ENCODE measurements at places on chromosomes 7 and 10.

DNA sequence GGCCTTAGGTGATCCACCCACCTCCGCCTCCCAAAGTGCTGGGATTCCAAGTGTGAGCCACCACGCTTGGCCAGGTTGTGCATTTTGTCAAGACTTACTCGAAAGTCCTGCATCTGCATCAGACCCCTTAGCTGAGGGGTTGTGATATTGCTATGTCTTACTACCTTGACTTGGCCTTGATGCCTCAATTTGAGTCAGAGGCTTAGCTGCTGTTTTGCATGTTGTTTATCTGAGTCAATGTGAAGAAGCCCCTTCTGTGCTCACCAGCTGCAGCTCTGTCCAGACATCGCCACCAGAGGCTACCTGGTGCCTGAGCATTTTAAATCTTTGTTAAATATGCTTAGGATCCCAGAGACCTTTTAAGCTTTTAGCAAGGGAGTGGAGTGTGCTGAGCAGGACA lies 18.1 kb downstream of the UBE2D4 start:
- no peak for DNase-seq

DNA sequence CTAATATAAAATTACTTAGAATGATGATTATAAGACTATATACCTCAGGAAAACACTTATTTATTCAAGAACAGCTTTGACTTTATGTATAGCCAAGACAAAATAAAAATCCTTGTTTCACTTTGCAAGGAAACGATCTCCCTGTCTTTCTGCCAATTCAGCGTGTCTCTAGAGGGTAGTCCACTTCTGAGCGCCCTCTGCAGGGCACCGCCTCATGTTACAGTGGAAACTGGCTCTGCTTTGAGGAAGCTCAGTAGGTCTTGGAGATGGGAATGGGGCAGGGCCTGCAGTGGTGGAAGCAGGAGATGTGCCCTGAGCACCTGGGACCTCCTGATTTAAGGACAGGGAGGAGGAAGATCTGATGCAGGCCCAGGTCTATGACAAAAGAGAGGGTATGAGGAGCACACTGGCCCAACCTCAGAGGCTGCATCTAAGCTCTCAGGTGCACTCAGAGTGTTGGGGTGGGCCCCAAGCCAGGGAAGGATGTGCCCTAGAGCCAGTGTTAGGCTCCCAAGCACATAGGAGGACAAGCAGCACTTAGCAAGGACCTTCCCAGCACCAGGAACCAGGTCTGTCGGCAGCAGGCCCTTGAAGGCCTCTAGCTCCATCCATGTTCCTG lies 481.0 kb downstream of the TNS3 start:
- no peak for DNase-seq

DNA sequence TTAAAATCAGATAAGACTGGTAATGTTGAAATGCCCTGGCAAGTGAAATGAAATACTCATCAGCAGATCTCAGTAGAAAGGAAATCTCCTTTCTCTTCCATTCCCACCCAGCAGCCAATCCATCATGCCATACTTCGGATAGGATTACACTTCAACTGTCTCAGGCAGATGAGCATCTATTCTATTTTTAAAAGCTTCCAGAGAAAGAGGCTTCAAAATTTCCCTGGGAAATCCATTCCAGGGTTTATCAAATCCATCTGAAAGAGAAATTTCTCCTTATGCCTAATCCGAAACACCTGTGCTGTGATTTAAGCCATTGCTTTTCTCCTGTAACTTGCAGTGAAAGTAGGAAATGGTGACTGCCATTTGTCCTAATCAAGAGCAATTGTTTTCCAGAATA lies 60.4 kb upstream of the RAPGEF5 start:
- no peak for DNase-seq

- DNase-seq, result no peak
Measured at GRCh38 chr7:97025130-97025499, 484 bp upstream of the DLX5 start.

- DNase-seq, result no peak
Measured at GRCh38 chr10:70221030-70221429, 12.2 kb downstream of the PPA1 start.

DNA sequence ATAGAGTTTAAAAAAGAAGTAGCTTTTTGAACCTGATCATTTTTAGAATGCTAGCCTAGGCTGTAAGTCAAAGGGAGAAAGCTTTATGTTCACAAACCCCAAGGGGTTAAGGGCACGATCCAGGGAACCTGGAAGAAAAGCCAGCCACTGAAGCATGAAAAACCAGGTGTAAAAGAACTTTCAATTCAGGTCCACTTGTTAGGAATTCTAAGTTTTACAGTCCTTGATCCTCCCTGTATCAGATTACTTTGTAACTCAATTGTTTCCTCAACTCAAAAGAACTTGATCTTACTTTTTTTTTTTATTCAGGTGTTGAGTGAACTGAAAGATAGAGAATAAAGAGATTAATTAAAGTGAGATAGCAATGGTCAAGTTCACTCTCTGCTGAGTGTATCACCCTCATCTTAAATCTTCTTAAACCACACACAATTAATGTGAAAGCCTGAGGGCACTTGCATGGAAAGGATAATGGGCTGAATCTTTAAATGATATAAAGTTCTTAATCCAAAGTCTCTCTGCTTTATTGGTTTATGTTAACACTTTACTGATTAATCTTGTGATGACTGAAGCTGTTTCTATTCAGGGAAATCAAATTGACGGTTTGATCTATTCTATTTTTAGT lies 672.2 kb upstream of the LRRN3 start:
- DNase-seq, result no peak

DNA sequence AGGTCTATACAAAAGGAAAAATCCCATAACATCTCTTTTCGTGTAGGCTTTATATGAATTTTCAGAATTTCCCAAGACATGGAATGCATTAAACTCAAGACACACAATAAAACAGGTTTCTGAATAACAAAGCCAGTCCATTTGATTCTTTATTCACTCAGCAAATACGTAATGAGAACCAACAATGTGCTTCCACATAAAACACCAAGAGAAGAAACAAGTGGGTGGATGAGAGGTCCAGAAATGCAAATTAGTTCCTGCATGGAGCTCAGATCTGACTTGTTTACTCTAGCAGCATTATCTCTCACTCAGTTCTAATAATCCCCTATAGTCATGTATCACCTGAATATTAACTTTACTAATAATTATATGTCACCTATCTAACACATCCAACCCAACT lies 249.5 kb downstream of the LRRTM3 start:
- DNase-seq, result no peak

GRCh38 chr10:10644008-10644646 lies 373.5 kb upstream of the CELF2 start:
- no peak for DNase-seq

DNA sequence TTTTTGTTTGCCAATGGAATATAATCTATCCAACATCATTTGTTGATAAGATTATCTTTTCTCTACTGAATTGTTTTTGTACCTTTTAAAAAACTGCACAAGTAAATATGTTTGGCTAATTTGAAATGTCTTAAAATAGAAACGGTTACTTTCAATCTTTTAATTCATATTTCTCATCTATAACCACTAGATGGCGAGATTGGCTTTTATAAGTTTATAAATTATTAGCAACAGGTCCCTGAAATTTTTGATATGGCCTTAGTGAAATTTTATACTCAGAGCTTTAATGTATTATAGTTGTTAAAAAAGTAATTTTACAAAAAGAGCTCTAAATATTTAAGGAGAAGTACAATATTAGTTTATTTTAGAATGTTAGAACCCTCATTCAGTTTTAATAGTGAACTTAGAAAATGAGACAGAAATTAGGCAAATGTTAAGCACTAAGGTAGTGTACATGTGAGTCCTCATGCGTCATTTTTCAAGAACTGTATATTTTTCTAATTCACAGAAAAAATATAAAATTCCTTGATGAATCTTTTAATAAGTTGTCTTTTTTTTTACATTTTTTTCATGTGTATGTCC lies 592.5 kb downstream of the ARL4A start:
- DNase-seq, result no peak

GRCh38 chr7:38393874-38394273 lies 120.4 kb upstream of the TARP start:
- DNase-seq, result no peak

- no peak for DNase-seq
Measured at GRCh38 chr7:69912846-69913245, 314.6 kb downstream of the AUTS2 start.

DNA sequence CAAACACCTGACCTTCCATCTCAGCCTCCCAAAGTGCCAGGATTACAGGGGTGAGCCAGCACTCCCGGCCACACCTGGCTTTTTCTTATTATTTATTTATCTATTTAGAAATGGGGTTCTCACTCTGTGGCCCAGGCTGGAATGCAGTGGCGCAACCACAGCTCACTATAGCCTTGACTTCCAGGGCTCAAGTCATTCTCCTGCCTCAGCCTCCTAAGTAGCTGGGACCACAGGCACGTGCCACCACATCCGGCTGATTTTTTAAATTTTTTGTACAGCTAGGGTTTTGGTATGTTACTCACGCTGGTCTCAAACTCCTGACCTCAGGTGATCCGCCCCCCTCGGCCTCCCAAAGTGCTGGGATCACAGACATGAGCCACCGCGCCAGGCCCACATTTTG lies 56.9 kb upstream of the MYL10 start:
- DNase-seq, result no peak

DNA sequence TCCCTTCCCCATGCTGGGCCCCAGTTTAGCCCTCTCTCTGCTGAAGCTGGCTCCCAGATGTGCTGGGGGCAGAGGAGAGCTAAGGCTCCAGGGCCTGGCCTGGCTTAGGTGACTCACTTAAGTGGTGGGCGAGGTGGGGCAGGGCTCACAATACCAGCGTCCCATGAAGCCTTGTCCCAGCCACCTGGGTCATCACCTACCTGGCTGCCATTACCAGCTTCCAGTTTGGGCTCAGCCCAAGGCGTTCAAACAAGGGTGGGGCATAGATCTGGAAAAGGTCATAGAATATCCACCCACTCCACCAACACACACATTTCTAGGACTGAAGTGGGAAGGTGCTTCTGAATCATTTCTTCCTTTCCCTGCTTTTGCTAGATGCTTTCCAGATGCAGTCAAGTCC lies 8.3 kb downstream of the KAZALD1 start:
- no peak for DNase-seq

- no peak for DNase-seq
Measured at GRCh38 chr10:29725133-29725720, 90.5 kb upstream of the SVIL start.

DNA sequence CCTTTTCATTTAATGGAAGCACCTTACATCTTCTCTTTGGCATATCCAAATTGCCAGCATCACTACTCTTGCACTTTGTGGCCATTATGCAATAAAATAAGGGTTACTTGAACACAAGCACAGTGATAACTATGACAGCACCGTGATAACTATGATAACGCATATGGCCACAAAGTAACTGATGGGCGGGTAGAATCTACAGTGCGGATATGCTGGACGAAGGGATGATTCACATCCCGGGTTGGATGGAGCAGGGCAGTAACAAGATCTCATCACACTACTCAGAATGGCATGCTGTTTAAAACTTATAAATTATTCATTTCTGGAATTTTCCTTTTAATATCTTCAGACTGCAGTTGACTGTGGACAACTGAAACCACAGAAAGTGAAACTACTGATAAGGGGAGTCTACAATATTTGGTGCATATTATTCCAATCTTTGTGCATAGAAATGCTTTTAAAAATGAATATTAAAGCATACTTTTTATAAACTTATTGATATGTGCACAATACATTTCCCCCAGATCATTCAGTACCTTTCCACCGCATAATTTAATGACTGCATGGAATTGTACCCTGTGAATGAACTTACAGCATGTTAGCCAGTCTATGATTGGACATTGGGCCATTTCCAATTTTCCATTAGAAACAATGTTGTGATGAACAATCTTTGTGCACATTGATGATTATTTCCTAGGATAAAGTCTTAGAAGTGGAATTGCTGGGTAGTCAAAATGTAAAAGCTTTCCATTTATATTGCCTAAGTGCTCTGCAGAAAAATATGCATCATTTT lies 136.4 kb downstream of the WNT2 start:
- DNase-seq, result no peak

- DNase-seq, result no peak
Measured at GRCh38 chr7:39560997-39561396, 5.2 kb upstream of the YAE1 start.

GRCh38 chr10:121330563-121330962 lies 267.7 kb downstream of the FGFR2 start:
- no peak for DNase-seq

- DNase-seq, result no peak
Measured at GRCh38 chr7:12303062-12303461, 92.0 kb downstream of the TMEM106B start.

DNA sequence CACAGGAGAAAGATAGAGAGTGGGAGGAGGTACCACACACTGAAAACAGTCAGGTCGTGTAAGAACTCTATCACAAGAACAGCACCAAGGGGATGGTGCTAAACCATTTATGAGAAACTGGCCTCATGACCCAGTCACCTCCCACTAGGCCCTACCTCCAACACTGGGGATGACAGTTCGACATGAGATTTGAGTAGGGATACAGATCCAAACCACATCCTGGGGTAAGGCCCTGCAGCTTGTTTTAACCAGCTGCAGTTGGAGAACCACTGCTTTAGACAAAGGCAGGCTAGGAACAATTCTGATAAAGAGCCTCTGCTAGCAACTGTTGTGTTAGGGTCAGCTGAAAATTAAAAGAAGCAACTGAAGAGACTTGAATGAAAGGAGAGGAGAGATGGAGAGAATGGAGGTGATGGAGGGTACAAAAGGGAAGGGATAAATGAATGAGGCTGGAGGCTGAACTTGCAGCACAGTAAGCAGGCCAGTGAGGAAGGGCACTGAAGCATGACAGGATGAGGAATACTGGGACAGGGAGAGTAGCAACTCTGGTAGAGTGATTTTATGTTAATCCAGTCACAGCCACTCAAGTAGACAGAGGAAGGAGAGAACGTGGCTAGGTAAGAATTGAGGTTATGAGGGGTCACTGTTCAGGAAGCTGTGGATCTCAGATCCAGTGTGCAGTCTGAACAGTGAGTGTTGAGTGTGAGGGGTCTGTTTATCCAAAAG lies 23.6 kb downstream of the MEST start:
- peak; percentile 19 for DNase-seq

- DNase-seq, result no peak
Measured at GRCh38 chr7:73702226-73702625, 17.2 kb downstream of the STX1A start.

DNA sequence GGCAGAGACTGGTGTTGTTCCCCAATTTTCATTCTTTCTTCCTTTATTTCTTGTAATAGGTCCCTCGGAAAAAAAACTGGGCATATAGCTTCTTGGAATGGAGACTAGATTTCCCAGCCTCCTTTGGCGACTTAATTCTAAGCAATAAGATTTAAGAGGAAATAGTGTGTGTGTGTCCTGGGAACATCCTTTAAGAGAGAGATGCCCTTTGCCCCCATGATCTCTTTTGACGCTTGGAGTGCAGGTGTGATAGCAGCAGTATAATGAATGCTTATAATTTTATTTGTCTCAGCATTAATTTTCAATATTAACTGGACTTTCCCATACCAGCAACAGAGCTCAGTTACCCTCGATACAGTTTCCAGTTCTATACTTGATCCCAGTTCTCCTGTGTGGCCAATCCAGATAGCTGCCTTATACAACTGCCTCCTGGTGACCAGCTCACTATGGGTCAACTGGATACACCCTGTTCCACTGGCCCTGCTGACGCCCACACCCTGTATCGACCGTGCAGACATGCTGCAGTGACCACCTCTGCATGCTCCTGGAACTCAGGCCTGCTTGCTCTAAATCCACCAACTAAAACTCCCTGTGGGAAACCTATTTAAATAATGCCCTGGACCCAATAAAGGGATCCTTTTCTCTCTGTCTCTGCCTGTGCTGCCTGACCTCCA lies 13.9 kb downstream of the TMEM176A start:
- DNase-seq, result no peak

All from kidney epithelial cell (primary cell).